CD4-positive, alpha-beta T cell (primary cell): ENCODE measurements at places on chromosomes 5 and 9.

GRCh38 chr9:4102078-4102477 lies 197.8 kb downstream of the GLIS3 start:
- no peak for DNase-seq

DNA sequence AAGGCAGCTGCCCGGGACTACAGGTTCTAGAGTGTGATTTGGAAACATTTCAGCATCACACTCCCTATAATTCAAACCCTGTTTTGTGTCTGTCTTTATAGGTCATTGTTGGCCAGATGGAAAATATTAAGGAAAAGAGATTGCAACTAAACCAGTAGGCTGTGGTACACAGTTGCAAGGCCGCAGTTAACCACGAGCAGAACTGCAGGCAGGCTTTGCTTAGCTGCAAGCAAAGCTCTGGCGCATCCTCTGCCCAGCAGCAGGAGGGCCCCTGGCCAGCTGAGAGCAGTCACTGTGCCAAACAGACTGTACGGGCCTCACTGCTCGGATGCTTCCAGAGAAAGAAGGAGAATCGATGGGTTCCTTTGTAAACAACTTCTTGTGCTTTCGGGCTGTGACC lies 204.5 kb downstream of the DENND1A start:
- no peak for DNase-seq

DNA sequence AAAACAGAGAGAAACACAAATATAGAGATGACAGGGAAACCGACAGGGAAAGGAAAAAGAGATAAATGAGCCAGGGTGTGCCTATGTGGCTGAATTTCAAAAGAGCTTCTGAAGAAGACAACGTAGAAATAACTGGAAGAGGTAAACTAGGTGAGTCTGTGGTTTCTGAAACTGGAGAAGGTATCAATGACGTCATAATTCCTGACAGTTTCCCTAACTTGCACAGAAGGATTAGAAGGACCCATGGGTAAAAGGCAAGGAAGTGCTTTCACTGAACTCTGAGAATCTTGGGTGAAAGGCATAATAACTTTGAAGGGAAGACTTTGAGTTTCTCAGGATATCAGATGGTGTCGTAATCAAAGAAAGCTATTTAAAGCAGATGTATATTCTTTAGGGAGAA lies 790.8 kb upstream of the NUDT12 start:
- DNase-seq: no peak

- DNase-seq: no peak
These were observed 45.3 kb downstream of the SYK start for GRCh38 chr9:90846770-90847419.

GRCh38 chr9:87639949-87640348 lies 86.0 kb upstream of the CTSL start:
- DNase-seq: no peak

DNA sequence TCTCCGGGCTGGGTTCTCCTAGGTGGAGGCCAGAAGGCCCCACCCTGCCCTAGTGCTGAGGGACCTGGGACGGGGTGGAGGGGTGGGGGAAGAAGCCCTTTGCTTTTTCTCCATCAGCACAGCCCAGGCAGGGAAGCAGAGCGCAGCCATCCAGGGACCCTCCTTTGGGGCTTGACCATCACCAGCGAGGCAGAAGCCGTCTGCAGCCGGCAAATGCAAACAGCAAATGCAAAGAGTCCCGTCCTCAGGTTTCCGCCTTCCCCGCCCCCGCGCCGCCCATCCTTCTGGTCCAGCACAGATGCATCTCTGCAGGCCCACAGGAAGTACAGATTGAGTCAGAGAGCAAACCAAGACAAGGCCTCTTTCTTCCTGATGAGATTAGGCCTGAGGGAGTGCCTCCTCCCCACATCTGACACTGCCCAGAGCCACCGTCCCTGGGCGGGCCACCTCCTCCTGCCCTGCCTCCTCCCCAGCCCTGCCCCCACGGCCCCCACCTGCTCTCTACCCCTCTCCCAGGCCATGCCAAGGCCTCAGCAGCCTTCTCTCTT lies 23.4 kb downstream of the CORO2A start:
- no peak for DNase-seq

GRCh38 chr9:75891277-75891741 lies 836 bp downstream of the PCSK5 start:
- peak; percentile 30 for DNase-seq

- DNase-seq: no peak
These were observed 928 bp downstream of the MCTP1 start for GRCh38 chr5:95283761-95284571.

GRCh38 chr5:81269751-81270393 lies 31.5 kb upstream of the ZCCHC9 start:
- DNase-seq: no peak

- no peak for DNase-seq
These were observed 48.9 kb downstream of the PBX3 start for GRCh38 chr9:125795970-125796596.

GRCh38 chr9:22512495-22512894 lies 65.9 kb downstream of the DMRTA1 start:
- no peak for DNase-seq

DNA sequence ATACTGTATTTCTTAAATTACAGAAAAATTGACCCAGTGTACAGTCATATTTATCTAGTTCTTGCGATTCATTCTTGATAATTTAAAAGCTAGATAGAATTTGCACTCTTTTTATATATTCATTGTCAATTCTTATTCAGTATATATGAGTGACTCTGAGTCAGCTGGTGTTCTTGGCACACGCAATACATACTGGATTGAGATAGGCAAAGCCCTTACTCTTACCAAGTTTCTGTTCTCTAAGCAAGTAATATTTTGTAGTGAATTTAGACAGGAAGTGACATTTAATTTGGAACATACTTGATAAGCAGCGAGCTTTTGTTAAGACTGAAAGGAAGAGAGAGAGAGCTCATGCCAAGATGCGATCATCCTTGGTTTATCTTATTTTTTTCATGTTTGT lies 57.7 kb downstream of the GPBP1 start:
- no peak for DNase-seq
